Eye (tissue), 1 donor: ENCODE measurements at places on chromosomes 6 and 20.

- peak; percentile 83 for DNase-seq
Measured at GRCh38 chr20:57212534-57213276, 53.7 kb downstream of the BMP7 start.

GRCh38 chr6:16498237-16498636 is 259.9 kb downstream of the GMPR start:
- DNase-seq: no peak

DNA sequence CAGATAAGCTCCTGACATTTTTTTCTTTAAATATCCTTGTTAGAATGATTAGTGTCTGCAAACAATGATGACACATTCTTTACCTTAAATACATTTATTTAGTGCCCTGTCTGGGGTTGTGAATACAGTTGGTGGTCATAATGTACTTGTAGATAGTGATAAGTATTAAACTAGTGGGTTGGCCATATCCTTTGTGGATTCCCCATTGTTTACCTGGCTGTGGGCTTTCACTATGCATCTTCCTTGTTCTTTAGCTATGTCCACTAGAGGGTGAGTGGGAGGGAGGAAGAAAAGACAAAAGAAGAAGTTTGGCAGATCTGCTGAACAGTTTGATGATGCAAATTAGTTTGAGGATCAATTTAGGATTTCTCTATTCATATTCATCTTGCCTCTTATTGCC is 15.7 kb downstream of the HS3ST5 start:
- DNase-seq: no peak

DNA sequence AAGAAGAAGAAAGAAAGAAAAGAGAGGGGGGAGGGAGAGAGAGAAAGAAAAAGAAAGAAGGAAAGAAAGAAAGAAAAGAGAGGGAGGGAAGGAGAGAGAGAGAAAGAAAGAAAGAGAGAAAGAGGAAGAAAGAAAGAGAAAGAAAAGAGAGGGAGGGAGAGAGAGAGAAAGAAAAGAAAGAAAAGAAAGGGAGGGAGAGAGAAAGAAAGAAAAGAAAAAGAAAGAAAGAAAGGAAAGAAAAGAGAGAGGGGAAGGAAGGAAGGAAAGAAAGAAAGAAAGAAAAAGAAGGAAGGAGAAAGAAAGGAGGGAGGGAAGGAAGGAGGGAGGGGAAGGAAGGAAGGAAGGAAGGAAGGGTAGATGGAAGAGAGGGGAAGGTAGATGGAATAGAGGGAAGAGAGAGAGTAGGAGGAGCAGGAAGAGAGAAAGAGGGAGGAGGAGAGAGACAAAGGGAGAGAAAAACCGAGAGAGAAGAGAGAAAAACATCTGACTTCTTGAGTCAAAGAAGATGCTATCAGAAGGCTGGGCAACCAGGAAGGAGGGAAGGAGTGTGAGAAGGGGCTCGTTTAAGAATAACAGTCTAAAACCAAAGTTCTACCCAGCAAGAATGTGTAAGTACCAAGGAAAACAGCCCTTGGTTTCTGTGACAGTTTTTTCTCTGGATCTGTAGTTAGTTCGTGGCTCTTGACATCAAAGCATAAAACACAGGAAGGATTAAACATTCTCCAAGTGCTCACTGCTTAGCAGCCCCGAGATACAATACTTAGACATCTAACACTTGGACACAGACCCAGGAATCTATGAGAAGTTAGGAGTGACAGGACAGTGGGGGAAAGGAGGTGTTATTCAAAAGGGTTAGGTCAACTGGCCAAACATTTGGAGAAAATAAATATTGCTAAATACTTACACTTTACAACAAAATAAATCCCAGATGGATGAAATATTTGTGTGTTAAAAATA is 131.9 kb upstream of the STMND1 start:
- no peak for DNase-seq

- no peak for DNase-seq
Measured at GRCh38 chr6:137661601-137662000, 167.4 kb upstream of the OLIG3 start.
